ENCODE measurements at places on chromosomes 4 and X.

GRCh38 chr4:6594826-6595355 is 19.9 kb downstream of the MAN2B2 start:
- no peak for DNase-seq

GRCh38 chrX:1587161-1587560 is 4.2 kb upstream of the AKAP17A start:
- DNase-seq = no peak

GRCh38 chr4:38149472-38149996 is 189.3 kb downstream of the PTTG2 start:
- DNase-seq = no peak

DNA sequence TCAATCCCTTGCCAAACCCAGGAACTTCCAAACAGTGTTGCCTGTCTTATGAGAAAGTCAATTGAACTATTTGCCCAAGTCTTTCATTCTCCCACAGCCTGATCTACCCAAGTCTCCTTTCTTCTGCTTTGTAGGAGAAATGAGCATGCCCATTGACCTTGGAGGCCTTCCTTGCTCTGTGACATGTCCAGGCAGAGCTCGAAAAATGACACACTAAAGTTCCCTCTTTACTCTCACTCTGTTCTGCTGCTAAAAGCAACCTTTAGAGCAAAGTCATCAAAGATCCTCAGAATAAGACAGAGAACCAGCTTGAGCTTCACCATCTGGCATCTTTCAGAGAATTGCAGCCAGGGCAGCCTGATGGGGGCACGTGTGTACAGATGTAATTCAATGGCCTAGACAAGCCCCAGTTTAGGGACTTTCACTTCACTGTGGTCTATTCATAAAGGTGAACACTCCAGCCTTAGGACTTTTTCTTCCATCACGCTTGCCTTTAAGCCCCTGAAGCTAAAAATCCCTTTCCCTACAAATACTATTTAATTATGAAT is 136.4 kb downstream of the AMELX start:
- no peak for DNase-seq

DNA sequence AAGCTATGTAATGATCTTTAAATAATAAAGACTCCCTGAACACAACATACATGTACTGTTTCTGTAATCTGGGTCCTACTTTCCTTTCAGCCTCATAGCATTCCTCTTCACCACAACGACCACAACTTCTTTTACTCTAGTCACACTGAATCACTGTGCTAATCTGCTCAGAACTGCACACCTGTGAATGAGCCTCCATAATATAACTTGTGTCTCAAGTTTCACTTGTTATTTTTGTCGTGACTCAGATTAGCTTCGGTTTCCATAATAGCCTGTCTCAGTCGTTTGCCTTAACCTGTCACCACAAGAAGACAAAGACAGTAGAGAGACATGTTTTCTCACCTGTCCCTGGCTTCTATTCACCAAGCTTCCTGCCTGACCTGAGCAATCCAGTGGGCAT is 61.8 kb downstream of the MAGED1 start:
- DNase-seq = no peak

DNA sequence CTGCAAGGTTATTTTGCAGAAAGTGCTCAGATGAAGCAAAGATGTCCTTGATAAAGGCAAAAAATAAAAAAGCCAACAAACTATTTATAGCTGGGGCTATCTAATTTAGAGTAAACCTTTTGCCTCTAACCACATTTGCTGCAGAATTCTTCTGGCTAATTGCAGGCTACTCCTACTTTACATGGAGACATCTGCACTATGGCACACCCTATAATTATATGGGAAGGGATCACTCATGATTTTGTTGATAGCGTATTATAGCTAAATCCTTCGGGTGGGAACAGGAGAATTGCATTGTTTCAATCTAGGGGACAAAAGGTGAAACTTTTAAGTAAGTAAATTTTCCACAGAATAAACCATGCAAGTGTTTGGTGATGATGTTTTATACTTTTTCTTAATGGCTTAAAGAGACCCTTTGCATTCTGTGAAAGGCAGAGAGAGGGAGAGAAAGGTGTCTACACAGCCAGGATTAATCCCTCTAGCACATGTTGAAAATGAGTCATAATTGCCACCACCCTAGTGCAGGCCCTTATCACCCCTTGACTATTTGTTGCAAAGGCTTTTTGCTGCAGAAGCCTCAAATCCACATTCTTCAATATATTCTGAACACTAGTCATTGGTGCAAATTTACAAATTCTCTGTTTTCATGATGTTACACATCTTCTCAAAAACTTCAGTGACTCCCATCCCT is 221.3 kb upstream of the BMP3 start:
- DNase-seq = no peak

Data from stimulated activated CD4-positive, alpha-beta T cell treated with anti-CD3 and anti-CD28 coated beads, Interleukin-4, amount 100 ng/mL, for 48 hours (primary cell).